Ascending aorta (tissue), 2 donors: ENCODE measurements at places on chromosomes 3 and 15.

GRCh38 chr3:46887980-46888494 lies 10.5 kb downstream of the PTH1R start:
- no peak for DNase-seq

GRCh38 chr15:99106417-99107220 lies 1.7 kb downstream of the SYNM start:
- no peak for DNase-seq

DNA sequence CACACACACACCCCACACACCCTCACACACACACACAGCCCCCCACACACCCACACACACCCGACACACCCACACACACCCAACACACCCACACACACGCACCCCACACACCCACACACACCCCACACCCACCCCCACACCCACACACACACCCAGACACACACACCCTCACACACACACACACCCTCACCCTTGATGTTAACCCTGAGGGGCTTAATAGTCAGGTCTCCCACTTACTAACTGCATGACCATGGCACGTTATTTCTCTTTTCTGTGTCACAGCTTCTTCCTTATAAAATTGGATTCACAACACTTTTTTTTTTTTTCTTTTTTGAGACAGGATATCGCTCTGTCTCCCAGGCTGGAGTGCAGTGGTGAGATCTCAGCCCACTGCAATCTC lies 2.8 kb downstream of the GRM2 start:
- no peak for DNase-seq

DNA sequence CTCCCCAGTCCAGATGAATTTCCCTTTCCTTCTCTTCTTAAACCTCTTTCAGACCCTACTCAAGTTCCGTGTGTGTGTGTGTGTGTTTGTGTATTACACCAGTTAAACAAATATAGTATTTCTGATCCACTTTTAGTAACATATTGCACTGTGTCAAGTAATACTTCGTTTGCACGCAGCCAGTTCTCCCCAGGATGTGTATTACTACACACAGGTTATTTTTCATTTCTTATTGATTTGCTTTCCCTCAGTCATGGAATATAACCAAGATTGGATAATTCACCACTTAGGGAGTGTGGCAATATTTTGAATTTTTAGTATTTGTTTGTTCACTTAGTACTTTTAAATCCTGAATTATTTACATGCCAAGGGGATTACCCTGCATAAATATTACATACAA lies 667.0 kb downstream of the NR2F2 start:
- DNase-seq: no peak
